H9 (cell line): ENCODE measurements at places on chromosomes 16 and 17.

DNA sequence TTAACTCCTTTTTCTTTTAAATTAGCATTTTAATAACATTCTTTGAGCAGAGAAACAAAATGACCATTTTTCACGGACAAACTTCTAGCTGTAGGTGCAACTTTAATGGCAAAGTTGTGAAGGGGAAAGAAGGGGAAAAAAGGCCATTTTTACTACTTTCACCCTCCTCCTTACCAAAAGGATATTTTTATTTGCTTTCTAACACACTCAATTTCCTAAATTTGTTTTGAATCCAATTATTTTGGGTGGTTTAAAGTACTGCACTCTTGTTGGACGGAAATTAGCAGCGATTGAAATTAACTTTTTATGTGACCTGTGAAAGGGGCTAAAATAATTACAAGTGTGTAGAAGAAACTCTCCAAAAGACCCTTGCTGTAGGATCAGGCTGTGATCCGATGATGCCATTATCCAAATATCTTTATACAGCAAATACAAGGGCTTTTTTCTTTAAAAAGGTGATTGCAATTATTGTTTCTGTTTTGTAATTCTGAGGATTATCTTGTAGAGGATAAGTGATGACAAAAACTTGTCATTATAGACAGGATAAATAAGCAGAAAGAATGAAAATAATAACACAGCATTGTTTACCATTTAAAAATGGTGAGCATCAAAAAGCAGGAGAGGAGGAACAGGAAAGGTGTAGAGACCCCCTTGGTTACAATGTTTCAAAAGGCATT is 42.4 kb downstream of the SNX11 start:
- no peak for DNase-seq

DNA sequence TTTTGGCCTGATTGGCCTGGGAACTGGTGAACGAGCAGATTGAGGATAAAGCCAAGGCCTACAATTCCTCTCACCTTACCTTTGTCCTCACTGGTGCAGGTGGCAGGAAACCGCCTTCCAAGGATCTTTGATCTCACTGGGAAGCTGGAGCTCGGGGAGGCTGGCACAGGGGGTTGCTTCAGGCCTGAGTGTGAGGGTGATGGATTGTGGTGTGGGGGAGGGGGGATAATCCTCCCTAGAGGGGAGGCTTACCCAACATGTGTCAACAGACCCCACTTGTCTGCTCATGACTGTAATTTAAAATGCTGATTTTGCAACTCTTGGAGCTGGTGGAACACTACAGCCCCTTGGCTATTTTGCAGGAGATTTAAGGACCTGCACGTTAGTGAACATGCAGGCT is 4.5 kb upstream of the RMI2 start:
- DNase-seq: peak; percentile 53

GRCh38 chr17:28861393-28862203 is 6.8 kb downstream of the ERAL1 start:
- DNase-seq: peak; percentile 67

- peak; percentile 65 for DNase-seq
These were observed 6.6 kb downstream of the IGF2BP1 start for GRCh38 chr17:49003557-49004511.
